ENCODE measurements at places on chromosomes 1 and 21.

GRCh38 chr1:175307160-175307559 lies 114.6 kb upstream of the KIAA0040 start:
- H3K36me3 ChIP-seq: no peaks in the 10 kb centered on the region
- H3K4me3 ChIP-seq: no peak overlapping the region
- no peak for DNase-seq
- H3K27ac ChIP-seq: no peak overlapping the region
- peaks cover 16% of the 10 kb centered on the region for H3K4me1 ChIP-seq

DNA sequence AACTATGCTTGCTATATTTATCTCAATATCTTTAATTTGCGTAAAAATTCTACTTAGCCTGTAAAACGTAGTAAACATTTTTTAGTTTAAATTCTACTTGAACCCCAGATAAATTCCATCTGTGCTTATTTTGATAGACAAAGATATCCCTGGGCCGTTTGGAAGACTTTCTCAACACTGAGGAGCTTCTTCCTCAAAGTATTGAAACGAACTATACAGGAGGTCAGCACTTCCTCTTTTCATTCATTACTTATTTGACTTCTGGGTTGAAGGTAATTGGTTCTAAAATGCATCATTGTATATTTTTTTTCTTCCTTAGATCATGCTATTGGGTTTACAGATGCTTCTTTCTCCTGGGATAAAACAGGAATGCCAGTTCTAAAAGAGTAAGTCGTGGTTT lies 74.7 kb downstream of the HSPA13 start:
- no peak for DNase-seq
- H3K27ac ChIP-seq: no peak overlapping the region
- 0 out of 2 replicates have a peak, but pooled peaks cover 6% of the 10 kb centered on the region for H3K4me1 ChIP-seq

GRCh38 chr1:178037510-178038253 lies 56.2 kb upstream of the RASAL2 start:
- DNase-seq: peak; percentile 85
- no peaks in the 10 kb centered on the region for H3K27me3 ChIP-seq
- H3K27ac ChIP-seq: 0 out of 2 replicates have a peak overlapping the region, but pooled peaks have one; percentile 16
- peak overlapping the region; percentile 57 for H3K4me3 ChIP-seq
- H3K4me1 ChIP-seq: peaks cover 21% of the 10 kb centered on the region

- no peaks in the 10 kb centered on the region for H3K36me3 ChIP-seq
- no peak overlapping the region for H3K4me3 ChIP-seq
- DNase-seq: no peak
- H3K4me1 ChIP-seq: no peaks in the 10 kb centered on the region
- no peak overlapping the region for H3K27ac ChIP-seq
- H3K27me3 ChIP-seq: no peaks in the 10 kb centered on the region
Observed at GRCh38 chr1:170131450-170131849, 14.3 kb upstream of the NTMT2 start.

DNA sequence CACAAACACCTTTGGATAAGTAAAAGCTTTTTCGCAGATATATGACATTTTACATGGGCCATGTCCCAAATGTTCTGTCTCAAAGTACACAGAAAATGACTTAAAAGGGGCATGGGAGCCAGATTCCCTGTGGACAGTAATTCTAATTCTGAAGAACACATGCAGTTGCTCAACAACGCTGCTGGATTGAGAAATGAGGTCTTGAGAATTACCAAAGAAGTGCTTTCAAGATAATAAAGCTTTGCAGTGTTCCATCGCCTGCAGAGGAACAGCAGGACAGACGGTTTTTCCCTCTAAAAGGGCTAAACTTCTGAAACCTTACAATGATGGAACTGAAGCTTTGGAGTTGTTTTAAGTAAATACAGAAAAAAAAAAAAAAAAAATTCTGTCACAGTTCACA lies 55.3 kb upstream of the HSPA13 start:
- H3K4me3 ChIP-seq: no peak overlapping the region
- H3K27me3 ChIP-seq: no peaks in the 10 kb centered on the region
- no peak overlapping the region for H3K27ac ChIP-seq

GRCh38 chr1:151968058-151968457 lies 25.6 kb downstream of the S100A10 start:
- H3K4me3 ChIP-seq: no peak overlapping the region
- DNase-seq: no peak
- no peaks in the 10 kb centered on the region for H3K36me3 ChIP-seq

GRCh38 chr1:167137332-167137781 lies 43.5 kb downstream of the STYXL2 start:
- H3K27me3 ChIP-seq: no peaks in the 10 kb centered on the region
- H3K4me3 ChIP-seq: no peak overlapping the region
- H3K27ac ChIP-seq: no peak overlapping the region
- peaks cover 12% of the 10 kb centered on the region for H3K4me1 ChIP-seq

GRCh38 chr21:45228171-45228641 lies 59.5 kb downstream of the POFUT2 start:
- H3K27me3 ChIP-seq: no peaks in the 10 kb centered on the region
- H3K36me3 ChIP-seq: no peaks in the 10 kb centered on the region
- H3K4me3 ChIP-seq: no peak overlapping the region

- no peaks in the 10 kb centered on the region for H3K36me3 ChIP-seq
- peak; percentile 89 for DNase-seq
- no peaks in the 10 kb centered on the region for H3K27me3 ChIP-seq
- H3K27ac ChIP-seq: peak overlapping the region; percentile 76
- peaks cover 82% of the 10 kb centered on the region for H3K4me1 ChIP-seq
- H3K4me3 ChIP-seq: no peak overlapping the region
Observed at GRCh38 chr1:41670217-41670957, 185.9 kb upstream of the EDN2 start.

GRCh38 chr1:110746644-110747259 lies 72.0 kb upstream of the KCNA3 start:
- peaks cover 24% of the 10 kb centered on the region for H3K27me3 ChIP-seq
- H3K4me3 ChIP-seq: no peak overlapping the region
- H3K4me1 ChIP-seq: no peaks in the 10 kb centered on the region
- no peak overlapping the region for H3K27ac ChIP-seq
- peak; percentile 25 for DNase-seq
- H3K36me3 ChIP-seq: no peaks in the 10 kb centered on the region

DNA sequence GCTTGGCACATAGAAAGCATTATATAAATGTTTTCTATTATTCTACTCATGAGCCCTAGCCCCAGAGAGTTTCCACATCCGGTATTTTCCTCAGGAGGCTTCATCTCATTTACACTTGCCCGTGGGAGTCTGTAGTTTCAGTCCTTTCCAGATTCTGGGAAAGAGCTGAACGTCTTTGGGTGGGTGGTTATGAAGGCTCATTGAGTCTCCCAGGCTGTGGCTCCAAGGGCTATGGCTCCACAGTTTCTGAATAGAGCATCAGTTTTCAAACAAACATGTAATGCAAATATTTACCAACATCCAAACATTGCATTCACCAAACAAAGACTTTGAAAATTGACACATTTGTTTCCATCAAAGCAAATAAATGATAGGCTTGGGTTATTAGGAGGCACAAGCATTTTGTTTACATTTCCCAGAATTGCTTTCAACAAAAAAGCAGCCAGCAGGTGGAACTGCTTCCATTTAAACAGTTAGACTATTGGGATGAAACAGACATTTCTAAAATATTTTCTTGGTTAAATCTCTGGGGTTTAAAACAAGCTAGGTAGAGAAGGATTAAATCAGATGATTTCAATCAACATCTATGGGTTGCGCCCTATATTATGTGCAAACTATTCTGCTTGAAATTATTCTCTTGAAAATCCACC lies 1.3 kb upstream of the LEMD1 start:
- DNase-seq: no peak
- H3K27me3 ChIP-seq: peaks cover 49% of the 10 kb centered on the region
- no peaks in the 10 kb centered on the region for H3K36me3 ChIP-seq
- no peak overlapping the region for H3K4me3 ChIP-seq
- no peak overlapping the region for H3K27ac ChIP-seq

GRCh38 chr1:113255720-113256347 lies 134.5 kb upstream of the MAGI3 start:
- no peak overlapping the region for H3K27ac ChIP-seq
- no peaks in the 10 kb centered on the region for H3K27me3 ChIP-seq
- H3K4me1 ChIP-seq: peaks cover 18% of the 10 kb centered on the region
- DNase-seq: peak; percentile 68
- H3K4me3 ChIP-seq: no peak overlapping the region

- DNase-seq: no peak
- 0 out of 2 replicates have a peak overlapping the region, but pooled peaks have one; percentile 36 for H3K27ac ChIP-seq
- peaks cover 18% of the 10 kb centered on the region for H3K36me3 ChIP-seq
Observed at GRCh38 chr1:234398849-234399381, 25.7 kb downstream of the COA6 start.

GRCh38 chr1:192959657-192960186 lies 99.4 kb downstream of the UCHL5 start:
- no peaks in the 10 kb centered on the region for H3K36me3 ChIP-seq
- no peaks in the 10 kb centered on the region for H3K4me1 ChIP-seq
- no peak overlapping the region for H3K27ac ChIP-seq

DNA sequence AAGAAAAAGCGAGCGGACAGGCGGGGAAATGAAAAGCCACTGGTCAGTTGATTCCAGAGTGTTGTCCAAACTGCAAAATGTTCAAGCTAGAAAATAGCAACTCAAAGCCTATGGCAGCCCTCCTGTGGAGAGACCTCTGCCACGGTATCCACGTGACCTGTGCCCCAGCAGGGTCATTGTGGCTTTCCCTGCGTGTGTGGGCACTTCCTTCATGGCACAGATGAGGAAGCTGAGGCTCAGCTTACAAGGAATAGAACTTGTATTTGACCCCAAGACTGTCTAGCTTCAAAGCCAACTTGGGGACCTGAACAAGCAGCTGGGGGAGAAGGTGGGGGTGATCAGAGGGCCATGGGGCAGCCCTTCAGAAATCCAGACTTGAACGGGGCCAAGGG lies 15.6 kb upstream of the PLEKHG5 start:
- no peak overlapping the region for H3K4me3 ChIP-seq
- H3K27me3 ChIP-seq: no peaks in the 10 kb centered on the region
- H3K4me1 ChIP-seq: no peaks in the 10 kb centered on the region
- no peak for DNase-seq

- H3K4me3 ChIP-seq: no peak overlapping the region
- no peaks in the 10 kb centered on the region for H3K27me3 ChIP-seq
- peaks cover 9% of the 10 kb centered on the region for H3K4me1 ChIP-seq
- no peaks in the 10 kb centered on the region for H3K36me3 ChIP-seq
- no peak overlapping the region for H3K27ac ChIP-seq
Observed at GRCh38 chr1:19786988-19787423, 12.7 kb downstream of the TMCO4 start.

DNA sequence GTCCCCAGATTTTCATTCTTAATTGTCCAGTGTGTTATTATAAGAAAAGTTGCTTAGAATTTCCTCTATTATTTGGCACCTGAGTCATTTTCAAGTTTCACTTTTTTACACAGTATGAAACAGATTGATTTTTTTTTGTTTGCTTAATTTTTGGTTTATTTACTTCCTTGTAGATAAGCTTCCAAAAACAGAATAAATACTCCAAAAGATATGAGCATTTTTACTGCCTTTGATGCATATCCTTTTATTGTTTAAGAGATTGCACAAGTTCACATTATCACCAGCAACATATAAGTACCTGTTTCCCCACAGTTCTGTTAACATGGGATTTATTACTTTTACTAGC lies 36.3 kb upstream of the AHCYL1 start:
- peak overlapping the region; percentile 76 for H3K27ac ChIP-seq
- no peak overlapping the region for H3K4me3 ChIP-seq
- DNase-seq: no peak
- no peaks in the 10 kb centered on the region for H3K36me3 ChIP-seq
- H3K4me1 ChIP-seq: peaks cover 47% of the 10 kb centered on the region

DNA sequence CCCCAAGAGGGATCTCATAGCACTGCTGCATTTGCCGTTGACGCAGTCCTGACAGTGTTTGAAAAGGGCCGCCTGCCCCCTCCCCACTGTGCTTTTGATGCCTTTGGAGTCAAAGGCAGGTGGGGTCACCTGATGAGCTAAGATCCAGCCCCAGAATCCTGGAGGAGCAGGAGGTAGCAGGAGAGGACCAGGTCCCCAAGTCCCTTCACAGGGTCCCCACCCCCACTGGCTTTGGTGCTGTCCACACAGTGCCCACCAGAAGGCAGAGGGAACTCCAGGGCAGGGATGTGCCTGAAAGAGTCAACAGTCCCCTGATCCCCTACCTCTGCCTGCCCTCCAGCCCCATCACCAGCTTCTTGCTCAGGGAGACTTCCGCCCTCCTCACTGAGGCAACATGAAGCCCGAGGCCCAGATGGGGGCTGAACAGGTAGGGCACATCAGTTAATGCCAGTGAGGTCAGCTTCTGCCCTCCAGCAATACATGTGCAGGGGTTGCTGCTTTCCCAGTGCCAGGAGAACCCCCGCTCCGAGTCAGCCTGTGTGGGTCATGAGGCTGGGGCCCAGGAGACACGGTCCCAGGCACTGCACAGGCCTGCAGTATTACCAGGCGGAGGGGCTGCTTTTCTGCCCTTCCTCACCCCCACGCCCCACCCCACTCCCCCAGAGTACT lies 8.8 kb upstream of the KCNC4 start:
- no peaks in the 10 kb centered on the region for H3K36me3 ChIP-seq
- H3K27me3 ChIP-seq: no peaks in the 10 kb centered on the region
- no peak overlapping the region for H3K4me3 ChIP-seq
- no peak overlapping the region for H3K27ac ChIP-seq

DNA sequence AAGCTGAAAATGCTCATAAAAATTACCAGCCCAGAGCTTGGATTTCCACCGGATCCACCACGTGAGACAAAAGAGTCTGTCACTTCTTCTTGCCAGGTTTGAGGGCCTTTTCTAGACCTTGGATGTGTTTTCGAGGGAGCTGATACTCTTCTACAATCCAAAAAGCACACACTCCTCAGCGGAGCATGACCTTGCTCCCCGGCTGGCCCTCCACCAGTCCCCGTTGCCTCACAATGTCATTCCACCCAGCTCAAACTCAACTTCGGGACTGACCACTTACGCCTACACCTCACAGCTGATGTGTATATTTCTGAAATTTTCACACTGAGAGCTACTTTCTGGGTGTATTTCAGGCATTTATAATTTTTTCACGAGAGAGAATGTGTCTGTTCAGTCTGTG lies 20.6 kb downstream of the EIF2D start:
- peaks cover 15% of the 10 kb centered on the region for H3K36me3 ChIP-seq
- no peaks in the 10 kb centered on the region for H3K27me3 ChIP-seq
- H3K4me3 ChIP-seq: no peak overlapping the region
- no peak overlapping the region for H3K27ac ChIP-seq
- peaks cover 27% of the 10 kb centered on the region for H3K4me1 ChIP-seq

- no peak overlapping the region for H3K4me3 ChIP-seq
- no peak overlapping the region for H3K27ac ChIP-seq
- no peaks in the 10 kb centered on the region for H3K27me3 ChIP-seq
- H3K4me1 ChIP-seq: peaks cover 9% of the 10 kb centered on the region
- H3K36me3 ChIP-seq: no peaks in the 10 kb centered on the region
Observed at GRCh38 chr1:16617114-16617631, 3.8 kb upstream of the NBPF1 start.

DNA sequence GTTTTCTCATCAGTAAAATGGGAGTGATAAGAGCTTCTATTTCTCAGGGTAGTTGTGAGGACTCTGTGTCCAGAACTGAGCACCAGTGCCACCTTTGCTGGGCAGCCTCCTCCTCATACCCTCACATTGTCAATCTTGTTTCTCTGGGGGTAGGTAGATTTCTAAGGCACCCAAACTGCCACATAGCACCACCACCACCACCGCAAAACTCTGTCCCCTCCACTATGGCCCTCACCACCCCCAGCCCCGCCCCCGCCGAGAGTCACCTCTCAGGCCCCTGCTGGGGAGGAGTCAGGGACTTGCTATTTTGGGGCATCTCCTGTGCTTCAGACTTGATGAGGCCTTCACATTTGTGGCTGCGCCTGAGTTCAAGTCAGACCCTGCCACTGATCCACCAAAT lies 549.2 kb downstream of the PTPRU start:
- H3K4me3 ChIP-seq: no peak overlapping the region
- H3K27ac ChIP-seq: no peak overlapping the region
- no peak for DNase-seq
- H3K27me3 ChIP-seq: peaks cover 4% of the 10 kb centered on the region
- H3K4me1 ChIP-seq: peaks cover 17% of the 10 kb centered on the region

- H3K4me1 ChIP-seq: no peaks in the 10 kb centered on the region
- no peaks in the 10 kb centered on the region for H3K27me3 ChIP-seq
- H3K4me3 ChIP-seq: no peak overlapping the region
- no peaks in the 10 kb centered on the region for H3K36me3 ChIP-seq
- no peak overlapping the region for H3K27ac ChIP-seq
Observed at GRCh38 chr1:36512842-36513241, 30.1 kb upstream of the CSF3R start.
